ENCODE measurements at places on chromosomes 2 and 18. TPM values are rescaled to one million over a fixed set of nuclear protein-coding genes. Genes with fewer than 3 reads are reported as not detected.

DNA sequence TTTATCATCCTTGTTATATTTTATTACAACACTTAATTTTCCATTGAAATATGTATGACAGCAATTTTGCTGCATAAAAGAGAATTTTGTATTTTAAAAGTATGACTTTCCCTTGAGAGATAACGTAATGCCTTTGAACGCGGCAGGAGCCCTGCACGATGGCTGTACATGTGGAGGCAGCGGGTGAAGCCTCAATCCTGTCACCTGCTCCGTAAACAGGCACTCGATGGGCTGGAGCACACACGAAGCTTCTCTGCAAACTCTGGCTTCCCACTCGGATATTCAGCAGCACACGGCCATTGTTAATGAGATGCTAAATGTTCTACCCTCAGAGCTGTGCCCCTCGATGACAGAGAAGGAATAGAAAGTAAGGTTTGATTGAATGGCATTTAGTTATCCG, 184.4 kb downstream of the RTP5 start:
- DNase-seq, result no peak

- DNase-seq, result no peak
Measured at GRCh38 chr2:121567957-121568409, 37.3 kb downstream of the RNU4ATAC start.

DNA sequence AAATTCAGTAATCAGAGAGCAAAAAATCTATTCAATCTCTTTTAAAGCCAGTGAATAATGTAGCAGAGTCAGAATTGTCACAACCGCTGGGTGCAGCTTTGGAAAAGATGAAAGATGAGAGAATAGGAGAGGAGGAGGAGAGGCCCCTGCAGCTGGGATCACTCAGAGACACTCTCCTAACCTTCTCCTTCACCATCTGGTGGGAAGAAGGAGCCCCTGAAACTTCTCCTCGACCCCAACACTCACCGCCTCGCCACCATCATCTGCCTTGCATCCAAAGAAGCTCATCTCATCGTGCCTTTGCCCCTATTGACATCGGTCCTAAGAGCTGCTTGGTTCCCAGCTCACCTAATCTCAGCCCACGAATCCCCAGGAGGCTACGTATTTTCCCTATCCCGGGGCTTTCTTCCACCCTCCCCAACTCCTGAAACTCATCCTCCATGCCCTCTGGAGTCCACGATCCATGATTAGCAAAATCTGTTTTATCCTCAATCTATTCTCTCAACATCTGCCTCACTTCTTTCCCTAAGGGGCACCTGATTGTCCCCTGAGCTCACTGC, 58.5 kb downstream of the PKDCC start:
- no peak for DNase-seq

- DNase-seq, result no peak
Measured at GRCh38 chr2:216689397-216689796, 6.0 kb downstream of the IGFBP5 start.

- DNase-seq, result no peak
Measured at GRCh38 chr18:49360582-49360981, 99.9 kb downstream of the DYM start.

- DNase-seq, result no peak
Measured at GRCh38 chr2:109084341-109084740, 44.7 kb upstream of the SH3RF3 start.

Gene DQX1
- polyA plus RNA-seq, result 0.02 TPM

- no peak for DNase-seq
Measured at GRCh38 chr2:25165992-25166875, 2.1 kb downstream of the POMC start.

DNA sequence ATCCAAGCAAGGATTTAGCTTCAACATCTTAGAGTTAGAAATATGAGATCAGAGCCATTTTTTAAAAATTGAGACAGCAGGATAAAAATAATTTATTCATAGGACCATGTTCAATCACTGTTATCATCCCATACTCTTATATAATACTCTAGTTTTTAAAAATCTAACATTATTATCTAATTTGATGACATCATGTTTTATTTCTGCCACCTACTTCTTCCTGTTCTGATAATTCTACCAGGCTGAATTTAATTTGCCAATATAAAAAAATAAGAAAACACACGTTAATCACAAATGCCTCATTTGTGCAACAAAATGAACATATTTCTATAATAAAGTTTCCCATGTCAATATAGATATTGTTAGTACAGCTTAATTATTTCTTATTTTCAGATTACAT, 621.7 kb downstream of the KCNJ3 start:
- no peak for DNase-seq

DNA sequence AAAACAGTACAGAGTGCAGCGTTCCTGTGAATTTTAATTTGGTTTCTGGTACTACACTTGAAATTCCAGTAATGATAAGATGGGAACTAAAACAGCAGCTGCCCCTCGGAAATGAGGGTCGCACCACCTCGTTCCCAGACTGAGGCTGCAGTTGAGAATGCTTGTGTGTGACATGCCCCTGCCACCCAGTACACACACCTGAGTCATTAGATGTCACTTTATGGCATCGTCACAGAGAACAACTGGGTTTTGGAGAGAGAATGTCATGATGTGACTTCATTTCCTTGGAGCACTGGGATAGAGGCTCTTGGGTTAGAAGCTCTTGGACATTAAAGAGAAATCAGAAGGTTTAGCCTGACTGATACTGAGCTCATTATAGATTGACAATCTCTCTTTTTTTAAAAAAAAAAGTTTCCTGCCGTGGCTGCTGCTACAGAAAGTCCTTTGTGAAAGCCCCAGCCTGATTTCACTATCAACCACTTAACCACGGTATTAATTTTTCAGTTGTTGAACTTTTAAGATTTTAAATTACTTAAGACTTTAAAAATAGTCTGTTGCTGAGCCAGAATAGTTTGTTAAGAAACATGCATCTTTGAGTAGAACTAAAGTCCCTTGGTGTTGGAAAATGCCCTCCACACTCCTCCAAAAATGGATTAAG, 24.5 kb downstream of the BCL2L11 start:
- no peak for DNase-seq

Gene NT5DC4
- polyA plus RNA-seq, result not detected

All from AG04450 (cell line).